ENCODE measurements at places on chromosomes 1 and 21.

GRCh38 chr1:15236321-15236721 lies 10.7 kb upstream of the FHAD1 start:
- DNase-seq: no peak

- no peak for DNase-seq
Observed at GRCh38 chr1:204376465-204376864, 16.7 kb upstream of the PLEKHA6 start.

DNA sequence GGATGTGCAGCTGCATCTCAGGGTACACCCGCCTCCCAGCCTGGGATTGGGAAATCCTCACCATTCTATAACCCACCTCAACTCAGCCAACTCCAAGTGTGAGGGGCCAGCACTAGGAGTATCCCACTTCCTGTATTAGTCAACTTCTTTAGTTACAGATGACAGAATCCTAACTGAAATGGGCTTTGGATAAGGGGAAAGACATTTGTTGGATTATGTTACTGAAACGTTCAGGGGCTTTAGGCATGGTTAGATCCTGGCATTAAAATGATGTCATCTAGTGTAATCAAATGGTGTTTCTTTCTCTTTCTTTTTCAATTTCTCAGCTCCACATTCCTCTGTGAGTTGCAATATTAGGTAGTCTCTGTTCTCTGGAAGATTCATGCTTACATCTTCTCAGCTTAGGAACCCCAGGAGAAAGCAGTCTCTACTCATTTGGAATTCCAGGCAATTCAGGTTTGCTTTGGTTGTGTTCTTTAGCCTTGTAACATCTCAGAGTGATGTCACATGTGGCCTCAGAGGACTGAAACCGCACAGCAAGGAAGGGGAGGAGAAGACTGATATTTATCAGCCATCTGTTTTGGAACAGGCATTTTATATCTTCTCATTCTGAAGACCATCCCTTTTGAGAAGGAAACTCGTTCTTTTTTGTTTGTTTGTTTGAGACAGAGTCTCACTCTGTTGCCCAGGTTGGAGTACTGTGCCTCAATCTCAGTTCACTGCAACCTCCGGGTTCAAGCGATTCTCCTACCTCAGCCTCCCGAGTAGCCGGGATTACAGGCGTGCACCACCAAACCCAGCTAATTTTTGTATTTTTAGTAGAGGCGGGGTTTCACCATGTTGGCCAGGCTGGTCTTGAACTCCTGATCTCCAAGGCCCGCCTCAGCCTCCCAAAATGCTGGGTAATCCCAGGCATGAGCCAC lies 18.9 kb upstream of the TMEM54 start:
- DNase-seq: peak; percentile 5

- no peak for DNase-seq
Observed at GRCh38 chr1:55801481-55801880, 586.3 kb upstream of the USP24 start.

GRCh38 chr1:150028322-150028721 lies 17.8 kb upstream of the OTUD7B start:
- no peak for DNase-seq

DNA sequence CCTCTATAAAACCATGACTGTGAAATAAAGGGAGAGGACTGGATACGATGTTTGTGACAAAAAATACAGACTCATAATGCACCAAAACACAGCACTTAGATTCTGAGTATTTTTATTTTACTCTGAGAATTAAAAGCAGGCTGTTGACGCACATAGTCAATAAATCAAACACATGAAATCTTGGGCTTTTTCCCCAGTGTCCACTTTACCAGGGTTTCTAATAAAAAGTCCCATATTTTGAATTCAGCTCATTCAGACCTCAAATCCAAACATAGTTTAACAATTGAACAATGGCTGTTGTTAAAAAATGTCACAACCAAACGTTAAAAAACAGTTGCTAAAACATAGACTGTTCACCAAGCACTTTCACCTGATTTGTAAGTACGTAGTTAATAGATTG lies 553.4 kb downstream of the LTN1 start:
- DNase-seq: no peak

DNA sequence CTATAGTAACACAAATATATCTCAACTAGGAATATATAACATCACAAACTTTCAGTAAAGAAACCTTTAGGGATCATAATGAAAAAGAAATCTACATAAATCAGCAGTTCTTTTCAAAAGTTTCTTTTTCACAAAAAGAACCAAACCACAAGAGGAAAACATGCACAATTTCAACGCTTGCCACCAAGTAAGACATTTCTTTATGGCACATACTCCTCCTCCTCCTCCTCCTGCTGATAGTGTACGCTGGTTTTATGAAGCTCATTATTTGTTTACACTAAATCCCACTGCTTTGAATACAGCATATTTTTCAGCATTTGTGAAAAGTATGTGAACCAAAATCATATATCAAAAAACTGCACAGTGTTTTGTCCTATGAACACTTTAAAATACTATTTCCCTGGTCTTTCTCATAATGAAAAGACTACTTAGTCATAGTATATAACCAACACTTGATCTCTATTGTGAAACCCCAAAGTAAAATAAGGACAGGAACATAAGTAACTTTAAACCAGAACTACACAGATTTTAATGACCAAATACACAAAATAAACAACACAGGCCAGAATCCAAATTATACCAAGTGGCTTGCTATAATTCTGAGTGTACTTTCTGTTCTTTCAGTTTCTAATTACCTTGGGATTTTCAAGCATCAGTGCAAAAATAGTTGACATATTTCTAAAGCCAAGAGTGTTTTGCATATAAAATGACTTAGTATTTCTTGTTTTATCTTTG lies 184.2 kb downstream of the EIF4G3 start:
- DNase-seq: no peak

DNA sequence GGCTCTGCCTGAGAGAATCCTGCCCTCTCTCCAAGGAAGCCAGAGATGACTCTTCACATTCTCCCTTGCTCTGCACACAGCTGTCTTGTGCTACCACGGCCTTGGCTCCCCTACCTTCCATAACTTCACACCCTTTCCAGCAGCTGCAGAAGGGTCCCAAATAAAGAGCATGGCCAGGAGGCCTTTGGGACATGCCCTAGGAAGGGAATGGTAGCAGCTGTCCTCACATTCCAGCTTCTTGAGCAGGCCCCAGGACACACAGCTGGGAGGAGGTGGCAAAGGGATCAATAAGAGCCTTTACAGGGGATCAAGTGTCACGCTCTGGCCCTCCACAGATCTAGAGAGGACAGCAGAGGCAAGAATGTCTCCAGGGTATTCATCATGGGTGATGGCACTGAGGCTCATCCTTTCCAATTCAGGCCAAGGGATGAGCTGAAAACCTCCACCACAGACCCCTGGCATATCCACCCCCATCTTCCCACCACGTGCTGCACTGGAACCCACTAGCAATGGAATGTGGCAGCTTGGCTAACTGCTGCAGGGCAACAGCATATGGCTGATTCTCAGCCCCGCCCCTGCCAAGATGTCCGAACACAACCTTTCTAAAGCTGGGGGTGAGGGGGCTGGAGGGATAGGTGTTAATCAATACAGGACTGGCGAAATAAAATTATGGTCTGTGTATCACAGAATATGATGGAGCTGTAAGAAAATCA lies 17.8 kb upstream of the RAB29 start:
- DNase-seq: no peak

GRCh38 chr1:49085079-49085478 lies 308.4 kb upstream of the BEND5 start:
- DNase-seq: no peak

- DNase-seq: no peak
Observed at GRCh38 chr1:145824499-145824842, 471 bp downstream of the POLR3C start.

- DNase-seq: no peak
Observed at GRCh38 chr1:197998110-197998509, 80.9 kb downstream of the LHX9 start.

Data from stomach (tissue), 19 donors.